ENCODE measurements at places on chromosomes 1 and 21.

DNA sequence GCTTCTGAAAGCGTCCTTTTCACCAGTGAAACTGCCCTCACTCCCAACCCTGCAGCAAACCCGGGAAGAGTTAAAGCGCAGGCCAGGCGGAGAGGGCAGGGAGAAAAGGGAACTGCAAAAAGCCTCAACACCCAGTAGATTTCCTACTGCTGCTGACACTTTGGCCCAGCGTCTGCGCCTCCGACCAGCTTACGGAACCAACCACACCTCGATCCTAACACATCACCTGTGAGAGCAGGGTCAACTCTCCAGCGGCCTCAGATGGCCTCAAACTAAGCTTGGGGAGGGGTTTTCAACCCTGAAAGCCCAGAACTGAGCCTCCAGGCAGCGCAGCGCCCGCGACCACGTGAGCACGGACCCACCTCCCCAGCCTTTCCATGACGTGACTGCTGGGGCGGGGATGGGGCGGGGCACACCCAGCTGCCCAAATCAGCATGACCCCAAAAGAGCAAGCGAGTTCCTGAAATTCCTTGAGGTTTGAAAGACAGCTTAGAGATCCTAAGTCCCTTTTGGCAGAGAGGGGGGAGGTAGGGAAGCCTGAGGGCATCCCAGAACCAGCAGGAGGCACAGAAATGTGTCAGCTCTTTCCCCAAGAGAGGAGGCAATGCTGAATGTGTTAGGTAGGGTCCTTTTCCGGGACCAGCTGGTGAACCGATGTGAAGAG lies 59.1 kb downstream of the ITPKB start:
- no peak for DNase-seq

GRCh38 chr1:219413536-219413935 lies 199.4 kb downstream of the ZC3H11B start:
- DNase-seq: no peak

DNA sequence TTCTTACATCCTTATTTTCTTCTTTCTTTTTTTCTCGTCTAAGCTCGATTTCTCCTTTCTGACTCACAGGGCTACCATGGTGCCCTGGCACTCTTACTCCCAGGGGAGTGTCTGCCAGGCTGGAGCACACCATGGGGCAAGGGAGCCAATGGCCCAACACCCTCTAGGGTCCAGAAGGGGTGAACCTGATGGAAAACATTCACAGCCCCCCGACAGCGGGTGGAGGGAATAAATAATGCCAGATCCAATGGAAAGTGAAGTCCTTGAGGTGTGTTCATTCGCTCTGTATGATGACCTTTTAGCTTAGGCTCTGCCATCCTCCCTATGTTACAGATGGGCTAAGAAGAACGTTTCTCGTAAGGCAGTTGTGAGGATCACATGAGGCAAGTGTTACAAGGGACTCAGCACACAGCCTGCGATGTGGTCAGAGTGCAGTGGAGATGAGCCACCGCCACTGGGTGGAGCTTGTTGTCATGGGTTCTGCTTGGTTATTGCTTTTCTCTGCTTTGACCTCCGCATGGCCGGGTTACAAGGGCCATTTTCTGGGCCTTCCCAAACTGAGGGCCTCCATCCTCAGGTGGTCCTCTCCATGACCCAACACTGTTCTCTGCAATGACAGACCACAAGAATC lies 3.5 kb upstream of the FCMR start:
- peak; percentile 48 for DNase-seq

- DNase-seq: no peak
Observed at GRCh38 chr21:14675774-14676530, 129.8 kb upstream of the SAMSN1 start.

- no peak for DNase-seq
Observed at GRCh38 chr1:187839873-187840272, 1011.1 kb downstream of the PLA2G4A start.

GRCh38 chr1:222310836-222311235 lies 237.1 kb downstream of the HHIPL2 start:
- no peak for DNase-seq

DNA sequence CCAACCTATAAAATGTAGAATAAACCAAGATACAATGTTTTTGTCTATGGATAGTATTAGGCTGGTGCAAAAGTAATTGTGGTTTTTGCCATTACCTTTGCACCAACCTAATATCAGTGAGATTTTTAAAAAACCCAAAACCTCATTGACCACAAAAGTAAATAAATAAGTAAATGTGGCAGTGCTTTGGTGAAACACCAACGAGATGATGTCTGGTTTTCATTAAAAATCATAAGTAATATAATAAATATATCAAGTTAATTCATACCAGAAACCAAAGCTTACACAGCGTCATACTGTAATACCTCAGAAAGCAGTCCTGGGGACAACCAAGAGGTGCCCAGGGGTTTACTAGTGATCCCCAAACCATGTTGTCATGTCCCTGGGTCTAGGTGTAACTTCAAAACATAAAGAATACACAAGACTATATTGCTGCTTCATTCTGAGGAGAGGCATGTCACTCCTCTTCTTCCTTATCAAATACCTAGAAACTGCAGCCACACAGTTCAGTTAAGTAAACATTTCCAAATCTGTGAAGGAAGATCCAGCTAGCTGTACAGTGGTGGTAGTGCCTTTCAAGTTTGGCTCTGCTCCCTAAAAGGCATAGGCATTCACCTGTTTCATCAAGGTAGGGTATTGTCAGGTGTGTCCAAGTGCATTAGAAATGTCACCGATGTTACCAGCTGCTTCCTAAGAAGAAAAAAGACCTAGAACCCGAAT lies 51.6 kb upstream of the ZC3H11B start:
- no peak for DNase-seq

- no peak for DNase-seq
Observed at GRCh38 chr1:66752000-66752592, at the start of gene DYNLT5. Gene DYNLT5 (plus strand): TSS chr1:66752459. CDS start chr1:66754659, 2,200 bp downstream.

DNA sequence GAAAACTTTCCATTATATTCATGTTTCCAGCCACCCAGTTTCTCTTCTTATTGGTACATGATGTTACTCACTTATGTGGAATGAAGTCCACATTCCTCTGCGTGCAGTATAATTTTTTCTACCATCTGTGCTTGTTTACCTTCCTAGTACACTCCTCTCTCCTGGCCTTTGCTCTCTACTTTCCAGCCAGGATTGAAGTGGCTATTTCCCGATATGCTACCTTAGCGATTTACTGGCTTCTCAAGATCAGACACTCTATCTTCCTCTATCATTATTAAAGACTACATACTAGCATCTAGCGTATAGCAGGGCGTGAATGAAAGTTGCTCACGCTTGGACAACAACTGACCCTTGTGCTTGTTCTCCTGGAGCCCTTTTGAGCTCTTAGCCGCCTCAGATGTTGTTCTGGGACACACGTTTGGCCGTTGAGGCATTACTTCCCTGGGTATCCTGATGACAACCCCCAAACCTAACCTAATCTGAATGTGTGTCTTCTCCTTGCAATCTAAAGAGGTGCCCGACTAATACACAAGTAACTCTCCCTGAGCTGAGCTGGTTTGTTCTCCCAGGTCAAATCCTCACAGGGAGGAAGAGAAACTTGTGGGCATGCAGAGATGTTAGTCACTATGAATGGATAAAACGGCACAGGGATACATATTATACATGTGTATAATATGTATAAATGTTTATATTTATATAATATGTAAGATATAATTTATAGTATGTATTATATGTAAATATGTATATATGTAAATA lies 13.4 kb upstream of the MTARC2 start:
- peak; percentile 52 for DNase-seq

DNA sequence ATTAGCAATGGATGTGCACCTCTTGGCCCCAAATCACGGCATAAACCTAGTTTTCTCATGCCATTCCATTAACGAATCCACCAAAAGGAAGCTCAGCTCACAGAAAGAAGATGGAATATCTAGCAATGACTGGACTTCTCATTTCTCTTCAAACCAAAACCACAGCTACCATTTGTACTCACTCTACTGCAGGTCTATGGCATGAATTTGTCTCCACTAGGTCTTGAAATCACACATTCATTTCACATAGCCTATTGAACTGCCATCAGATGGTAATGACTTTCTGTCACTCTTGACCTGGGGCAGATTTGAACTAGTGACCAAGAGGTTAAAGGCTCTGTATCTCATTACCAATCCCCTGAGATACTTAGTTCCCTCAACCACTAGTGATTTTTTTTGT lies 382.7 kb downstream of the DPYD start:
- no peak for DNase-seq

- DNase-seq: no peak
Observed at GRCh38 chr1:173986951-173987350, 35.2 kb downstream of the RC3H1 start.

- no peak for DNase-seq
Observed at GRCh38 chr1:90729504-90730242, 12.6 kb upstream of the BARHL2 start.

DNA sequence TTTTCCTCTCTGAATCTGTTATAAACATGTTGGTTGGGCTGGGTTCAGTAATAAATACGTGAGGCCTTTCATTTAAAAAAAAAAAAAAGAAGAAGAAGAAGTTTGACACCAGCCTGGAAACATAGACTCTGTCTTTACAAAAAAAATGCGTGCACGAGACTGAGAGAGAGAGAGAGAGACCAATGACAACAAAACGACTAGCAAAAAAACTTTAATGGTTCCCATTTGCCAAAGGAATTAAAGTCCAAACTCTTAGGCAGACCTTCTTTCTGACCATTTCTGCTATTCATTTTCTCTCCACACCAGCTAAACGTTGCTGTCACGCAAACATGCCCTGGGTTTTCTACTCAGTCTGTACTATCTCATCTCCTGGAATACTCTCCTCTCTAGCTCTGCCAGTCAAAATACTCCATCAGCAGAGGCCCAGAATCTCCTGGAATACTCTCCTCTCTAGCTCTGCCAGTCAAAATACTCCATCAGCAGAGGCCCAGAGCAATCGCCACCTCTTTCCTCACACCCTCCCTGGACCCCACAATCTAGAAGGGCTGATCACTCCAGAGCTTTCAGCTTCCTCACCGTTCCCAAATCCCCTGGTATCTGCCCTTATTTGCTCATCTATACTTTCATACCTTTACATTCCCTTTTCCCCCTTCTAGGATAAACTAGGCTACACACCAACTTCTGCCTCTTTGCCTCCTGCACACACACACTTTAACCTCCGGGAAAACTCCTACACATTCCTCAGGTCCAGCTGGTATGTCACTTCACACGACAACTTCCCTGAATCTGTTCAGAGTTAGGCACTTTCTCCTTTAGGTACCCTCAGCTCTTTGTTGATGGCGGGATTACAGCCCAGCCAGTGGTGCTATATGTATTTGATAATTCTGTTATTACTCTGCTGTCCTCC lies 100.0 kb downstream of the CDC7 start:
- DNase-seq: no peak

DNA sequence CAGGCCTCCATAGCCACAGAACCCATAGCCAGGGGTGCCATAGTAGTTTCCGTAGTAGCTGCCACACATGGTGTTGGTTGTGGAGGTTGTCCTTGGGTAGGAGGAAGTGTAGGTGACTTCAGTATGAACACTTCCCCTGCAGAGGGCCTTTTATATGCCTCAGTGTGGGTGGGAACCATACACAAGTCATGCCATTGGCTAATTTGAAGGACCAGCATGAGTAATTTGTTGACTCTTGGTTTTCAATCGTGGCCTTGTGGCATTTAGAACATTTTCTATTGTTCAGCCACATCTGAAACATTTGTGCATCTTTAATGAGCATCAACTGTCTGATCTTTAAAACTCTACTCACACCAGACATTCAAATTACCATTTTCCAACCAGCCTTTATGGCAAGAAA lies at the start of gene KRTAP6-1:
TSS of gene KRTAP6-1 (minus strand) at position 95 of the 400 bp plus-strand sequence. CDS start at position 69, 26 bp downstream.
- no peak for DNase-seq

DNA sequence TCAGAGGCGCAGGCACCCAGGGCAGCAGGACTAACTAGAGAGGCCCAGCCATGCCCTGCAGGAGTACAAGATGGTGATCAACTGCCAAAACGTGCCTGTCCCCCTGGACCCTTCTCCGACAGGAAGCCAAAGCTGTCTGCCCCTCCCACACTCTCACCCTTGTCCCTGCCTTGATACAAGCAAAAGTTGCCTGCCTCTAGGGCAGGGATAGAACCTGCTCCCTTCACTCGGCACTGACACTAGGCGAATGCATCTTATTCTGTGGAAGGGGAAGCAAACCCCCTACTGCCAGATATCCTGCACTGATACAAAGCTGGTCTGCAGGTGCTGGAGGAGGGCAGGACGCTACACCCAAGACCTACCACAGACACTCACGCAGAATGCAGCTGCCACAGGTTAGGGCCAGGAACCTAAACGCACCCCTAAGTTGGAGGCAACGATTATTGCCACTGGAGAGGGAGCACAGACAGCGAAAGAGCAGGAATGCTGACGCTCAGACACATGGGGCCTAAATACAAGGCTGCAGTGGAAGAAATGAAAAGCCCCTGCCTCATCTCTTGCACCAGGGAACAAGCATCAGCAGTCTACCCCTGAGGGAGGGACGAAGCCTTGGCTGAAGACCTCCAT lies 3.7 kb downstream of the TARBP1 start:
- no peak for DNase-seq

DNA sequence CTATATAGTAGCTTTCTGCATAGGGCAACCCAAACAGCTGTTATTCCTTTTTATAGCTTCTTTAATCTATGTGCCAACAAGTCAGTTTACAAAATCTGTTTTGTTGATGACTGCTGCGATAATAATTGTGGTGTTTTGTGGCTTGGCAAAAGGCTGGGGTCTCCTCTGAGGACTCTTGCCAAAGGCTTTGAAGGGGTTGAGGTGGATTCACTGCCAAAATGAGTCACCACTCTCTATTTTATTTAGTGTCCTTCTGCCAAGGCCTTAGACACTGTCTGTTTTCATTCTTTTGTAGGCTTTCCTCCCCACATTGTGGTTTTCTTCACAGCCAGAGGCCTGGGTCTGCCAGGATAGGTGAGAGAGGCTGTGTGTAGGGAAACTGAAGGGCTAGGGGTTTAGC lies 161.8 kb downstream of the NFIA start:
- no peak for DNase-seq

GRCh38 chr1:205976708-205977401 lies 26.3 kb downstream of the RAB7B start:
- no peak for DNase-seq

GRCh38 chr21:40613546-40614030 lies 233.4 kb downstream of the DSCAM start:
- DNase-seq: no peak

- no peak for DNase-seq
Observed at GRCh38 chr21:42556960-42557359, 43.3 kb downstream of the SLC37A1 start.

- no peak for DNase-seq
Observed at GRCh38 chr1:232568906-232569553, 60.9 kb downstream of the SIPA1L2 start.

GRCh38 chr1:202154766-202155477 lies 5.5 kb downstream of the PTPN7 start:
- DNase-seq: peak; percentile 80

GRCh38 chr1:60994369-60994768 lies 88.0 kb upstream of the NFIA start:
- DNase-seq: no peak

DNA sequence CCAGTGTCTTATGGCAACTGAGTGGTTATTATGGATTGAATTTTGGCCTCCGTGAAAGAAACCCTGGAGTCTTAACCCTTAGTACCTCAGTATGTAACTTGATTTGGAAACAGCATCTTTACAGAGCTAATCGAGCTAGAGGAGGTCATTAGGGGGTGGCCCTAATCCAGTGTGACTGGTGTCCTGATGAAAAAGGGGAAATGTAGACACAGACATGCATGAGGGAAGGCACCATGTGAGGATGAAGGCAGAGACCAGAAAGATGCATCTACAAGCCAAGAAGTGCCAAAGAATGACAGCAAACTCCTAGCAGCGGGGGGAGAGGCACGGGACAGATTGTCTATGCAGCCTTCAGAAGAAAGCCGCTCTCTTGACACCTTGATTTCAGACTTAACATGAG lies 14.7 kb downstream of the DOP1B start:
- no peak for DNase-seq

- DNase-seq: no peak
Observed at GRCh38 chr1:145751491-145752037, 32.3 kb downstream of the CD160 start.
